NCI-H187 treated with DMSO at 0.1 percent for 48 hours (cell line): ENCODE measurements at places on chromosomes 4 and X.

- no peak for DNase-seq
Observed at GRCh38 chr4:76589402-76589801, 154.4 kb downstream of the SHROOM3 start.

- DNase-seq, result no peak
Observed at GRCh38 chrX:72050011-72050410, 81.7 kb downstream of the RTL5 start.

- DNase-seq, result no peak
Observed at GRCh38 chr4:173478201-173478912, 51.7 kb downstream of the HAND2 start.

DNA sequence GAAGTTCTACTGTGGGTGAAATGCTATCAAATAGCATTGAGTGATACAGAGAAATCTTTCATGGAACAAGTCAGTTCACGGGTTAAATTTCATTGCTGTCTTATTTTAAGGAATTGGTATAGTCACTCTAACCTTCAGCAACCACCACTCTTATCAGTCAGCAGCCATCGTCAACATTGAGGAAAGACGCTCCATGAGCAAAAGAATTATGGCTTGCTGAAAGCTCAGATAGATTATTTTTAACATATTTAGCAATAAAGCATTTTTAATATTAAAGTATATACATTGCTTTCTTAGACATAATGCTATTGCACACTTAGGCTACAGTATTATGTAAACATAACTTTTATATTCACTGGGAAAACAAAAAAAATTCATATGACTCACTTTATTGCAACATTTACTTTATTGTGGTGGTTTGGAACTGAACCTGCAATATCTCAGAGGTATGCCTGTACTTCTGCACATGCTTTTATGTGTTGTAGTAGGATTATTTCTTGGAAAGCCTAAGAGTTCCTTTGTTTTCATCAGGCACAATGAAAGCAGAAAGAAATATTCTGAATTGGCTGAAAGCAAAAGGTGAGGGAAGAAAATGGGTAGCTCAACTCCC, 586.7 kb downstream of the GBA3 start:
- no peak for DNase-seq

DNA sequence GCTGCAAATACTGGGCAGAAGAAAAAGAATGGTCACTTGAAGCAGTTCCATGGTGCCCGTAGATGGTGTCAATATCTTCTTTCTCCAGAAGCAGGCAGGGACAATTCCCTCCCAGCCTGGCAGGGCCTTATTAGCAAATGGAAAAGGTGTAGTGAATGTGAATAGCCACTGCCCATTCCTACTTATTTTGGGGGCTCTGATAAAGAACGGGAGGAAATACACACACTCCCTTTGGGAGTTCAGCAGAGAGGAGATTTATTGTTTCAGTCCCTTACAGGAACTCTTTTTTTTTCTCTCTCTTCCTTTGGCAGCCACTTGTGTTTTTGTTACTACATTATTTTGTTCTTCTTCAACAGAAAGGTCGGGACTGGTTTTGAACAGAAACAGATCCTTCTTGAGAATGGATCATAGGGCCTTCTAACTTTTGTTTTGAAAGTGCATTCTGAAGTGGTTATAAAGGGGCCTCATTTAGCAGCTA, at the start of gene EMCN:
Gene EMCN (minus strand): TSS at position 159 of the 478 bp plus-strand sequence. CDS start 108 bp downstream, at position 51.
- no peak for DNase-seq

- no peak for DNase-seq
Observed at GRCh38 chr4:123452616-123453015, 56.0 kb downstream of the SPRY1 start.

DNA sequence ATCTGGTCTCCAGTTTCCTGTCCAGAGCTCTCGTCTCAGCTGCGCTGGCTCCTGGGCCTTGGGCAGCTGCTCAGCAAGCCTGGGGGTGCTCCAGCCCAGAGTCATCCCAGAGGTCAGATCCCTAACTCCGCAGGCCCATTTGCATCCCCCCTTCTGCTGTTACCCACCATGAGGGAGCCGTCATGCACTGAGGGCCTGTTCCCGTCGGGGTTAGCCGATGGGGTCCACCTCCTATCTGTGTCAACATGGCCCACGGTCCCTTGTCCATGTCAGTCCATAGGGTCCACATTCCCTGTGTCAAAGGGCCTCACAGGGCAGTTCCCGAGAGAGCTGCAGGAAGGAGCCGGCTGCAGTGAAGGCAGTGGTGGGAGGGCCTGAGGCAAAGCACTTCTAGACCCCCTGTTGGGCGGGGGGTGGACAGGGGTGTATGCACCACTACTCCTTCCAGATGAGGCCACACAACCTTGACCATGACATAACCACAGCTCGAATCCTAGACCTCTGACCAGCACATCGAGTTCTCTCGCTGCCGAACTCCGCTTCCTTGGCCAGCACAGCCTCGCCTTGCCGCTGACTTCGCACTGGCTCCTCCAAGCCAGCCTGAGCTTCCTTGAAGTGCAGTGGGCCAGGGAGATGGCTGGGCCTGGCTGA, 24.9 kb downstream of the WDR1 start:
- no peak for DNase-seq

- DNase-seq, result no peak
Observed at GRCh38 chr4:14289708-14290107, 662.2 kb upstream of the BOD1L1 start.

GRCh38 chr4:128521156-128521555, 233.5 kb upstream of the PGRMC2 start:
- no peak for DNase-seq

GRCh38 chrX:145002771-145003170, 244.5 kb upstream of the SPANXN1 start:
- DNase-seq, result no peak

DNA sequence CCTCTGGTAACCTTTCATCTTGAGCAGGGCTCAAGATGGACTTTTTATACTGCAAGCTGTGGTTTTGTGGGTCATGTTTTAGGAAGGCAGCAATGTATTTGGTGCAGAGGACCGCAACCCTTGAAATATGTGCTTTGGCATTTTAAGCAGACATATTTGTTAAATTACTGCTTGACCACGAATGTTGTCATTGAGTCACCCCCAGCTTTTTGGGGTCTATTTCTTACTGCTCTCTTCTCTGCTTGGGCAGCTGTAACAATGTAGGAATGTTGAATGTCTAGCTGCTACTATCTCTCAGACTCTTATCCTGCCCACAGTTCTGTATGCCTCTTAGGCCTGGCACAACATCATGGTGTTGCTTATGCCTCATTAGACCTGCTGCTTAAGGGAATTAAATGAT, 6.0 kb downstream of the RBPJ start:
- DNase-seq, result no peak

- DNase-seq, result no peak
Observed at GRCh38 chrX:789096-789495, 158.5 kb downstream of the SHOX start.

GRCh38 chr4:13988353-13989305, 361.1 kb upstream of the BOD1L1 start:
- DNase-seq, result no peak

DNA sequence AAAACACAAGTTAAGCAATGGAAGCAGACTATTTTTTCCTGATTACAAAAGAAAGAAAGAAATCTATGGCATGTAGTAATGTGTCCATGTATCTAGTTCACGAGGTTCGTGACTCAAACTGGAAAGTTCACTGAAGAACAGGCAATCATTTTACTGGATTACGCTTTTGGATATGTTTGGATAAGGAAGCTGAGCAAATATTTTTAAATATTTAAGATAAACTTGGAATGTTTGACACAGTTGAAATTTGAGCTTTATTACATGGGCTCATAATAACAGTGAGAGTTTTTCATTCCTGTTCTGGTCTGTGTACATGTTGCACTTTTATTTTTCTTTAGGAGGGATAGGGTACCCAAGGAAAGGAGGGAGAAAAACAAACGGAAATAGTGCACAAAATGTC, 244.2 kb upstream of the GK2 start:
- DNase-seq, result no peak

DNA sequence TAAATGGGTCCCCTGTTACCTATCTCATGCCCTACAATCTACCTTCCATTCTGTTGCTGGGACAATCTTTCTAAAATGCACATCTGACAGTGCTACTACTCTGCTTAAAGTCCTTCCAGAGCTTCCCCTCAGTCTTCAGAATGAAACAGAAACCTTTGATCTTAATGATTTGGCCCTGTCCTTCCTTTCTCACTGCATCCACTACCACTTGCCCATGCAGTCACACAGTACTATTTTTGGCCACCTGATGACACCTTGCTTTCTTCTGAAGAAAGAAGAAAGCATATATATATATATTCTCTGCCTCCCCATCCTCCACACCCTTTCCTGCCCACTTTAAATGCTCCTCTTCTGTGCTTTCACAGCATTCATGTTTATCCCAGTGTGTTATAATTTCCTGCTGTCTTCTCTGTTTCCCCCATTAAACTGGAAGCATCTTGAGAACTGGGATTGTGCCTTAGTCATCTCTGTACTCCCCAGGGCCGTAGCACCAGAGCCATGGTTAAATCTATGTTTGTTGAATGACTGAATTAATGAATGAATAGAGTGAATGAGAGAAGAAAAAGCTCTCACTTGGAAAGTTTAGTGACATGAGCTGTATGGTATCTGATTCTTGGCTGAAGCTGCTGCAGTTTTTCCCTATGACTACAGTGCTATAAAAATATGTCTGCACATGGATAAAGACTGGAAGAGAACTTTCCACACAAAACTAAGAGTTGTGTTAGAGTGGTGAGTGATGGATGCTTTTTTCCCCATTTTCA, 56.2 kb downstream of the RTL9 start:
- no peak for DNase-seq

DNA sequence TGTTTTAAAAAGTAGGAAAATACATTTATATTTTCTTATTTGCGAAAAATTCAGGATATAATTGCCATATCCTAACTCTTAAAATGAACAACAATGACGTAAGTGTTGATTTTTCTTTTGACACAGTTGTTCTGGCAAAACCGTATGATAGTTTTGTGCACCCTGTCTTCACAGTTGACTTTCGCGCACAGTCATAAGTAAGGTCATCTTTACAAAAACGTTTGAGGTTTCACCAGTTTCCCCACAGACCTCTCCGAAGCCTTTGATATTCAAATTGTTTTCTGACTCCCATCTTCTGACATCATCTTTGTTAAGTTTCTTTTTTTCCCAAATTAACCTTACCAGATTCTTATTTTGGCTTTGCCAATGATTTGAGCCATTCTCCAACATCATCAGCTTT, 48.1 kb upstream of the ATXN3L start:
- no peak for DNase-seq
